Eye (tissue), 1 donor: ENCODE measurements at places on chromosomes 16 and 17.

DNA sequence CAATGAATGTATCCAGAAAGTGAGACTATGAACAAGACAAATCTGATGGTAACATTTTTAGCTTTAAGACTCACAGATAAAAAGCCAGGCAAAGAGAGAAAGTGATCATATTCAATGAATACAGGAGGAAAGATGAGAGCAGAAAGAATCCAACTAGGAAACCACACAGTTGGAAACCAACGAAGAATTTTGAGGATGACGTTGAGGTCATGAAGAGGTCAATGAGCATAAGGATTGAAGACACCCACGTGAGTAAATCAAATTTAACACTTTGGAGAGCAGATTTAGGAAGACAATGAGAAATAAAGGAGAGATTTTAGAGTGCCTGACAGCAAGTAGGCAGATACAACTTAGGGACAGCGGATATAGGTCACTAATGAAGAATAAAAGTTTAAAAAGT lies 948.1 kb downstream of the KCNJ2 start:
- DNase-seq = peak; percentile 83

DNA sequence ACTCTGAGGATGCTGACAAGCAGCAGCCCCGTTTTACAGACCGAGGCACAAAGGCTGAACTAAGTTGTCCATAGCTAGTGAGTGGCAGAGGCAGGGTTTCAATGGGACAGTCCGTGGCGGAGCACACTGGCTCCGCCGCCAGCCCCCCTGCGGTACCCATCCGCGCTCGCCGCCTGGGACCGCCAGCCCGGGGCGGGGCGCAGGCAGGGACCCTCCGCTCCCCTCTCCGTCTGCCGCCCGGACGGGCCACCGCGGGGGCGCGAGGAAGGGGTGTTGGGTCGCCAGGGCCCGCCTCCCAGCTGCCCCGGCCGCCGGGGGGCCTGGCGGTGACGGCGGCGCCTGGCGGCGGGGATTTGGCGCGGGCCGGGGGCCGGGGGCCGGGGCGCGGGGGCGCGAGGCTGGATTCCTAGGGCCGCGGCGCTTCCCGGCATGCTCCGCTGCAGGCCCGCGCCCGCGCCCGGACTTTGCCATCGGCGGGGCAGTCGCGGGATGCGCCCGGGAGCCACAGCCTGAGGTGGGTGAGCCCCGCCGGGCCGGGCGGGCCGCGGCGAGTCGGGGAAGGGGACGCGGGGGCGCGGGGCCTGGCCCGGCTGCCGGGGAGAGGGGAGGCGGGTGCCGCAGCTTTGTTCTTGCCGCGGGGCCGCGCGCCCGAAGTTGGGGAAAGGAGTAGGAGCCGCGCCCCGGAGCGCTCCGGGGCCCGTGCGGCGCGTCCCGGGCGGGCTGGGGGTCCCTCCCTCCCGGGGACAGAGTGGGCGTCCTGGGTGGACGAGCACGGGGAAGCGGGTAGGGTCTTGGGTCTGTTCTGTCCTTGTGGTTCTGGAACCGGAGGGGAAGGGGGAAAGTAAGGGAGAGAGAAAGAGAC lies at the start of gene TMEM98:
TMEM98 (plus strand) TSS at position 430 of the 862 bp plus-strand sequence. CDS start 3,376 bp downstream, outside the sequence.
- peak; percentile 80 for DNase-seq

DNA sequence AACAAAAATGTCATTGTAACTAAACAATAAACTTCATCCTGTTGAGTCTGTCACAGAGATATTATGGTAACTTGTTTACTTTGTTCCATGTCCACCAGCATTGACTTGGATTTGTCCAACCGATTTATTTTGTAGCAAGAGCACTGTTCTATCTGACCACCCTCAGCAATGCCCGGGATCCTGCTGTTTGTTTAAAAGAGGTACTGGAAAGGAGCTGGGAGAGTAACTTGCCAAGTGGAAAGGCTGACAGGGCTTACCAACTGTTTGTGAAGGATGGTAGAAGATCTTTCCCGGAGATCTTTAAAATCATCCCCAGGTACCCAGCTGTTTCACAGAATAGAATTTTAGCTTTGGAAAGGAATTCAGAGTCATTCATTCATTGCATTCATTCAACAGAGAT lies 59.1 kb upstream of the BCAR1 start:
- DNase-seq = no peak

DNA sequence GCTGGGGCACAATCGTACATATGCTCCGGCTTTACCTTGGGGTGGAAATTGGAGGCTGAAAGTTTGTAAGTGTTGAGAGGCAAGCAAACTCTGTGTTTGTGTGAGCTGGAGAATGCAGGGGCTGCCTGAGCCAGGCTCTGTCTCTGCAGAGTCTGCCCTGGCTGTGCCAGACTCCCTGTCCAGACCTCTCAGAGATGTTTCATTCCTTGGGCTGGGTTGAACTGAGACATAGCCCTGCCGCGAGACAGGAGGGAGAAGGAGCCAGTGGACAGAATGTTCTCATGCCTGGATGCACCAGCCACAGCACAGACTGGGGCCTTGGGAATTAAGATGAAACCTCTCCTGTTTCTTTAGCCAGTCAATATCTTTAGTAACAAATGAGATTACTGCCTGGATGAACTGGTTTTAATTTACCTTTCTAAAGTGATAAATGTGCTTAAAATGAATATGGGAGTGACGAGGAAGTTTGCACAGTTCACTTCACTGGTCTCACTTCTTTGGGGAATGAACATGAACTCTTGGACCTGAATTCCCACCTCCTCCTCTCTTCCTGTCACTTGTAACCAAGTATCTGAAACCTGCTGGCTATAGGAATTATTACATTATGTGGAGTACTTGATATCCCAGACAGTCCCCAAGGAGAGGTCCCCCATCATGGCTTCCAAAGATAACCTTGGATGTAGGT lies 40.1 kb downstream of the YPEL2 start:
- DNase-seq = peak; percentile 63

DNA sequence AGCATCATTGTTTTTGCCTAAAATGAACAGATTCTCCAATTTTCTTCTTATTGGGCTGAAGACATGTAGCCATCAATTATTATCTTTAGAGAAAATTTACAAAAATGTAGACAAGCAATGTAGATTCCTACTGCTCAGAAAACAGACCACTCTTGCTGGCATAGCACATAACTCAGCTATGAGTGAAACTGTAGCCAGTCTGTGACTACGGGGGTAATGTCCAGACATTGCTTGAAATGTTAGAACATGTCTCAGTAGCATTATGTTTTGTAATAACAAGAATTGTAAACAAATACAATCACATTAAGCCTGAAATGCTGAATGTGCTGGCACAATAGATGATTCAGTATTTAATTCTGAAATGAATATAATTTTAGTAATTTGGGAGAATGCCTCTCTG lies 265.7 kb upstream of the KCNJ16 start:
- no peak for DNase-seq

DNA sequence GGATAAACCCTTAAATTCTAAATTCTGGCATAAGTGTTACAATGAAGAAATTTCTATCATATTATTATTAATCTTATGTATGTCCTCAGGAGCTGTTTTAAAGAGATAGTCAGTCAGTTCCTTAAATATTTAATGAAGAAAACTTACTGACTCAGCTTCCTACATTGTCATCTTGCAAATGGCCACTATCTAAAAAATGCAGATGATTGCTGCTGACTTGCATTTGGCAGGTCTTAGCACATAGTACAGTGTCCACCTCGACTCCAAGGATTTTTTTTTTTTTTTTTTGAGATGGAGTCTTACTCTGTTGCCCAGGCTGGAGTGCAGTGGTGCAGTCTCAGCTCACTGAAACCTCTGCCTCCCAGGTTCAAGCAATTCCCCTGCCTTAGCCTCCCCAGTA lies 55.1 kb upstream of the CORO6 start:
- no peak for DNase-seq

DNA sequence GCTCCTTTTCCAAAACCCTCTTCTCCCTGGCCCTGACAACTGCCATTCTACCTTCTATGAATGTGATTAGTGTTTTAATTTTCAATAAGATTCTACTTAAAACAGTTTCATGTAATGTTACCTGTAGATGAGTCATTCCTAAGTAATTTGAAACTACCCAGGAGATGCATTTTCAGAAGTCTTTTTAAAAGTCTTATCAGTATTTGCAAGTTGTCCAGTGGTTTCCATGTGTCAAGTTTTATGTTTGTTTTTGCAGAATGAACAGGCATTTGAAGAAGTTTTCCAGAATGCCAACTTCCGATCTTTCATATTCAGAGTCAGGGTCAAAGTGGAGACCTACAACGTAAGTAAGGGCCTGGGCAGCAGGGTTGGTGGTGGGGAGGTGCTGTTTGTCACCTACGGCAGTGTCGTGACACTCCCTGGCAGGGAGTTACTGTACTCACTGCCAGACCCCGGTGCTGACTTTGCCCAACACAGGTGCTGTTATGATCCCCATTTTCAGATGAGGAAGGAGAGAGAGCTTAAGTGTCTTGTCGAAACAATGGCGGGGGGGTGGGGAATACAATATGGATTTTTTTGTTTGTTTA lies 65.0 kb downstream of the RPA1 start:
- DNase-seq = no peak

- DNase-seq = no peak
Measured at GRCh38 chr16:51635181-51635580, 484.1 kb upstream of the SALL1 start.

GRCh38 chr17:1275962-1276736 lies 3.3 kb upstream of the TRARG1 start:
- peak; percentile 86 for DNase-seq

DNA sequence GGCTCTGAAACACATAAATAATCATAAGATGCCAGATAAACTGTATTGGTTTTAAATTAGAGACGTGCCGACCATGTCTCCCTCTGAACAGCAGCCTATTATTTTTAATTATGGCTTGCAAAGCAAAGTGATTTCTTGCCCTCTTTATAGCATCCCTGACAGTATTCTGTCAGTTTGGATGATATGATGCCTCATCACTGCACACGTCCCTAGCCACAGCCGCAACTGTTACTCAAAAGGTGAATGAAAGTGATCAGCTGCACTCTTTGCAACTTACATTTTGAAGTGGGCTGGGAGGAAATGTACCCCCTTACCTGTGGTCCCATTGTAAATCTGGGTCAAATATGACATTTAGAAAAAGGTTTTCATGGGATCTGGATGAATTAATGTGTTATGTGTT lies 389.9 kb downstream of the MAF start:
- DNase-seq = no peak

DNA sequence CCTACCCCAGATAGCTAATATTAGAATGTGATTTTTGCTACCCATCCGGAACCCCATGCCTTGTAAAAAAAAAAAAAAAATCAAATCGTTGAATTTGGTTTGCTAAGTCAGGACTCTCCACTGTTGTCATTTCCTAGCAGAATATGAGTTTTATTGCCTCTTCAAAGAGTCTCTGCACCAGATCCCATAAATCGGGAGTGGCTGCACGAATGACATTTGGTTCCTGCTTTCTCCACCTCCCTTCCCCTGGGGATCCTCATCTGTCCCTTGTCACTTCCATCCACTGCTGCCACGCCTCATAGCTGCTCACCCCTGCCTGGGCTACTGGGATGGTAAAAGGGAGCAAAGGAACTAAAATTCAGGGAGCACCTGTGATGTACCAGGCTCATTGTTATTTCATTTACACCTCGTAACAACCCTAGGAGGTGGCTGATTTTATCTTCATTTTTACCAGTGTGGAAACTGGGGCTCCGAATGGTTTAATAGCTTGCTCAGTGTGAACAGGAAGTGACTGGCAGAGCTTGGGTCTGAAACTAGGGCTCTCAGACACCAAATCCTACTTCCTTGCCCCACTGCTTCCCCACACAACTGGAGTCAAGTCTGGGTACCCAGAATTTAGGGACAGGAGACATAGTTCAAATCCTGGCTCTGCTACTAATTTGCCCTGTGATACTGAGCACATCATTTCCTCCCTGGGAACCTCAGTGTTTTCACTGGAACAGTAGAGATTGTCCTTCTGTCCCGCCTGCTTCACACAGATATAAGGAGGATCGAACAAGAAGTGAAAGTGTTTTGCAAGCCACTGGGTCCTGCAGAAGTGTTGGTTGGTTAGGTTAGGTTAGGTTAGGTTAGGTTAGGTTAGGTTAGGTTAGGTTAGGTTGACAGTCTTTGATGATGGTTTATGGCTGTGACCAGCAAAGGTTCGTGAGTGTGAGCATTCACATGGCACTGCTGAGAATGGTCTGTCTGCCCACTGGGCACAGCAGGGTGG lies 585 bp upstream of the KRT36 start:
- DNase-seq = no peak

GRCh38 chr17:326010-326621 lies 26.5 kb downstream of the RPH3AL start:
- DNase-seq = peak; percentile 57

- DNase-seq = no peak
Measured at GRCh38 chr16:88691924-88692560, 5.7 kb upstream of the SNAI3 start.

GRCh38 chr16:29988346-29989075 lies 6.9 kb downstream of the HIRIP3 start:
- DNase-seq = no peak

DNA sequence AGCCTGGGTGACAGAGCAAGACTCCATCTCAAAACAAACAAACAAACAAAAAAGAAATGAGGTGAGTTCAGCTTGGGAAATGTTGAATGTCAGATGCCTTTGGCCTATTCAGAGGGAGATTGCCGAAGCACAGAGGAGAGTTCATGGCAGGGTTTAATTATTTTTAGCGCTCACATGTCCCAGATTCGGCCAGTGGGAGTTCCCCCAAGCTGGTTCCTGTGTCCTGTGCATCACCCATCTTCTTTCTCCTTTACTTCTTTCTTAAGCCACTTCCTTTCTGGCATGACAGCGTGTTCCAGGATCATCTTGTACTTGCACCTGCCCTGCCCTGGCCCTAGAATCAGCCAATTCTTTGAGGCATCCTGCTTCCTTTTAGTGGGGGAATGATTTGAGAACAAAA lies 9.2 kb downstream of the MPV17L start:
- DNase-seq = no peak

GRCh38 chr16:30335598-30336474 lies 19.3 kb downstream of the CD2BP2 start:
- DNase-seq = no peak

DNA sequence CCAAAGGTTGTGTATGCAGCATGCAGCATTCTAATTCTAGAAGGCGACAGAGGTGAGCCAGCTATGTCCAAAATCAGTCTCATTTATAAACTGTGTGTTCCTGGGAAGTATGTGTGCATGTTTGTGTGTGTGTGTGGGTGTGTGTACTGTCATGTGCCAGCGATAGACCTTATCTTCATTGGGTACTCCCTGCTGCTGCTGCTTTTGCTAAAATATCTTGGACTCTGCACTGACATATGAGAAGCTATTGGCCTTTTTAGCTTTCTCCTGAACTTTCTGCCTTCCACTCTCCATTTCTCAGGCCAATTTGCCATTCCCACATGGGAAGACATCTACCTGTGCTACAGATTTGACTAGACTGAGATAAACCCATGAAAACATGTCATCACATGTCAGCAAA lies 2.0 kb upstream of the LPO start:
- DNase-seq = no peak

DNA sequence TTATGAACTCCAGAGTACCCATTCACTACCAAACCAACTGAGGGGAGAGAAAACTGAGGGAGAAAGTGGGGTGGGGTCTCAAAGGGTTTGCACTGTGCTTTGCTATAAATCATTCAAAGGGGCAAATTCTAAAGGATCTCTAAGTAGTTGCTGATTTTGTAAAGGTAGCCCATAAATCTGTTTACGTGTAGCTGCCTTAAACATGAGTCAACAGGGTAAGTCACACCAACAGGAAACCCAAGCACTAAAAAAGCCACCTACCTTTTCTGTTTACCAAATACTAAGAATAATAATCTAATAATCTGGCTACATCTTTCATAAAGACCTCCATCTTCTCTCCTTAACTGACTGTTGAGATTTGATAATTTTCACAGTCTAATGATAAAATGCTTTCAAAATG lies 8.4 kb upstream of the HSBP1 start:
- no peak for DNase-seq
